ENCODE measurements at places on chromosomes 4 and X.

DNA sequence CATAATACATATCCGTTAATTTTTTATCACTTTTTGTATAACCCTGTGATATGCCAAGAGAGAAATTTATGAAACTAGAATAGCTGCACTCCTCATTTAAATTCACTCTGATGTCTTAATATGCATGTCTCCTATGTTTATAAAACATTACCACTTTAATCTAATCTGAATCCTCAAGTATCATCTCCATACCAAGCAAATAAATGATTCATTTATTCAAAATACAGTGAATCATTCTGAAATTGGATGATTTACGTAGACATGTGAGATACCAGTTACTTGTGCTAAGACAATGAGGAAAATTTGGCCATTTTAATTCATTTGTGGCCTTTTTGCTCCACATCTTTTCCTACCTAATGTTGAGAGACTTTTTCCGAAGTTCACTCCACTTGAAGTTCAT lies 435.1 kb upstream of the FTHL17 start:
- ATAC-seq = no peak

GRCh38 chr4:108336076-108336475 lies 167.3 kb upstream of the LEF1 start:
- ATAC-seq = no peak

- no peak for ATAC-seq
Observed at GRCh38 chr4:170400361-170400760, 310.6 kb upstream of the AADAT start.

- no peak for ATAC-seq
Observed at GRCh38 chr4:55941881-55942396, 6.8 kb upstream of the CEP135 start.

GRCh38 chr4:181643466-181643865 lies 599.7 kb upstream of the TENM3 start:
- no peak for ATAC-seq

- no peak for ATAC-seq
Observed at GRCh38 chr4:75016472-75016871, 83.6 kb downstream of the PARM1 start.

DNA sequence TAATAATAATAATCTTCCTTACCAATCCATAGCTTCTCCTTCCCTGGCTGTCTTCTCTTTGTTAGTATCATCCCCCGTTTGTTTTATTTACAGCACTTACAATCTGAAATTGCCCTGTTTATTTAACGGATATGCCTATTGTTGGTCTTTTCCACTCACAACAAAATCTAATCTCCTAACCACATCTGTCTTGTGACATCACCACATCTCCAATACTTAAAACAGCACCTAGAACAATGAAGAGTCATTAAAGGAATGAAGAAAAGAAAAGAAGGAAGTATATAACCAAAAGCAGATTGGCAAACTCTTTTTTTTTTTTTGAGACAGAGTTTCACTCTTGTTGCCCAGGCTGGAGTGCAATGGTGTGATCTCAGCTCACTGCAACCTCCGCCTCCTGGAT lies 38.7 kb upstream of the JADE1 start:
- ATAC-seq = no peak

GRCh38 chrX:151609222-151609621 lies 45.7 kb downstream of the PASD1 start:
- ATAC-seq = no peak

DNA sequence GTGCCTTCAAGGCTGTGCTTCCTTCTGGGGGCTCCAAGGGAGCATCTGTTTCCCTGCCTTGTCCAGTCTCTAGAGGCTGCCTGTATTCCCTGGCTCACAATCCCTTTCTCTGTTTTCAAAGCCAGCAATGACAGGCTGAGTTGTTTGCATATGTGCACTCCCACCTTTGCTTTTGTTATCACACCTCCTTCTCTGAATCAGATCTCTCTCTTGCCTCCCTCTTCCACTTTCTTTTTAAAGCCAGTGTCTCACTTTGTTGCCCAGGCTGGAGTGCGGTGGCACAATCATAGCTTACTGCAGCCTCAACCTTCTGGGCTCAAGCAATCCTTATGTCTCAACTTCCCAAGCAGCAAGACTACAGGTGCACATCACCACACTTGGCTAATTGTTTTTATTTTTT lies 37.1 kb upstream of the LEF1 start:
- ATAC-seq = peak; percentile 41

- no peak for ATAC-seq
Observed at GRCh38 chr4:64713256-64713840, 304.1 kb upstream of the TECRL start.

DNA sequence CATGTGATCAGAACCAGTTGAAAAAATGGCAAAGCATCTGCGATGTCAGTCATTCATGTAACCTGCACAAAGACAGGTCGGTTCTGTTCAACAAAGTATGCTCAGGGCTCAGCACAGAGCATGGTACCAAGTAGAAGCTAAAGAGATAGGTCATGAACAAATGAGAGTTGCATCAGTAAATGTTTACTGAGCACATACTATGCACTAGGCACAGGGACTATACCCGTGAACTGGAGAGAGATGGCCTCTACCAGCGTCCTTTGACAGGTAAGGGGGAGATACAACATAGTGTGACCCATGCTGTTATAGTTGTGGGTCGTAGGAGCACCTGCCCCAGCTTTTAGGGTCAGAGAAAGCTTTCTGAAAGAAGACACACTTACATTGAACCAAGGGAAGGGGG lies 46.7 kb downstream of the PHKA2 start:
- no peak for ATAC-seq

DNA sequence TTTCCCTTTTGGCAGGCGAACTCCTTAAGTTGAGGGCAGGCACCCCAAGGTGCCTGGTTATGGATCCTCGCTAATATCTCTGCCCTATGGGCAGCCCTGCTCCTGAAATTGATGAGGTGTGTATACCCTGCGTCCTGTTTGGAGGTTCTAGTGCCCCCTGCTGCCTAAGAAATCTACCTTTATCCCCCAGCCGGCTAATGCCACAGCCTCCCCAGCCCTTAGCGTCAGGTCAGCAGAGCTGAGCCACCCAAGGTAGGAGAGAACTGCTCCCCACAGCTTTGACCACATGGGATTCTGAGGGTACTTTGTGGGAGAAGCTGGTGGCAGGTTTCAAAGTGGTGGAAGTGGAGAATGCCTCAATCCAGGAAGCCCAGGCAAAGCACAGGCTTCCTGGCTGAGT lies 50.8 kb downstream of the ANAPC4 start:
- no peak for ATAC-seq

GRCh38 chrX:120559804-120560203 lies 958 bp downstream of the CUL4B start:
- no peak for ATAC-seq

- no peak for ATAC-seq
Observed at GRCh38 chr4:105208561-105208960, 61.9 kb downstream of the TET2 start.

DNA sequence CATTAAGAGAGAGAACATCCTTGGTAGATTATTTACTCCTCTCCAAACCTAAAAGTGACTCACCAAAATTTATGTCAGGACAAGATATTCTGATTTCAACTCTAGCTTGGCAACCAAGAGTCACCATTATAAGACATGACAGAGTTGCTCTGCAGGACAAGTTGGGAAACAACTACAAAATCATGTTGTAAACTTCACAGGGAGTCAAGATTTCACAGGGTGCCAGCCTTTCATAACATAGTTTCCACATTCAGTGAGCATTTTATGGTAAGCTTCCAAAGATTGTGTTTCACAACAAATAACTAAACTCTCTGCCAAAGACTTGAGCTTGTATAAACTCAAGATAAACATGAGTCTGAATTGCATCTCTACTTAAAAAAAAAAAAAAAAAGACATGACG lies 121.0 kb upstream of the DIAPH2 start:
- no peak for ATAC-seq

DNA sequence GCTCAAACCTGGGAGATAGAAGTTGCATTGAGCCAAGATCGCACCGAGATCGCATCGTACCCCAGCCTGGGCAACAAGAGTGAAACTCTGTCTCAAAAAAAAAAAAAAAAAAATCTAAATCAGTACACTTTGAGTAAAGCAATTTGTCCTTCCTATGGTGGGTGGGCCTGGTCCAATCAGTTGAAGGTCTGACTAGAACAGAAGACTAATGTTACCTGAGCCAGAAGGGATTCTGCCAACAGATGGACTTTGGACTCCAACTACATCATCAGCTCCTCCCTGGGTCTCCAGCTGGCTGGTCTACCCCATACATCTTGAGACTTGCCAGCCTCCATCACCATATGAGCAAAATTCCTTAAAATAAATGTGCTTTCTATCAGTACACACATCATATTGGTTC lies 155.2 kb downstream of the DHRSX start:
- no peak for ATAC-seq

DNA sequence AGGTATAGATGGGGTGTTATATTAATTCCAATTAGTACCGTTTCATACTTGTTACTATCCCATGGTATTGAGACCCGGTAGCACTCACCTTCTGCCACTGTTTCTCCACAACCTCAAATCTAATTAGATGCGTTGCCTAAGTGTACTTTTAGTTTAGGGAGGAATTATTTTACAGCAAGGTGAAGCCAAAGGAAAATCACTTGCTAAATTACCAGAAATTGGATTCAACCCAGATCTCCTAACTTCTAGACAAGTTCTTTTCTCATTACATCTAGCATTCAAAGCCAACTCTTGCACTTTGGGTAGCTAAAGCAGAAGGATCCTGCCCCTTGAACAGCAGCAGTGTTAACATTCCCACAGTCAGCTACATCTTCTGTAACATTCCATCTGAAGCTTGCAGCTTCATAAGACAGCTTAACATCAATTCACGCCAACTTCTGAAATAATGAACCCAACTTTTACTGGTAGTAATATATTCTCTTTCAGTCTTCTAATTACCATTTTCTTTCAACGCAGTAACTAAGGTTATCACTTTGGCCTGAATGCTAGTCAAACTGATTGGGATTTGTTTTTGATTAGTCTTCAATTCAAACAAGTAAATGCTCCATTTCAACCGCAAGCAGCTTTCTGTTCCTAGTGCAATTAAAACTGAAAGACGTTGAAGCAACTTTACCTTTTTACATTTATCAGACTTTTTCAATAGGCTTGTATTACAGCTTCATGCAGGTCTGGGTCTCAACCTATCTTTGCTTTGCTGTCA lies 934 bp upstream of the SEC31A start:
- no peak for ATAC-seq

DNA sequence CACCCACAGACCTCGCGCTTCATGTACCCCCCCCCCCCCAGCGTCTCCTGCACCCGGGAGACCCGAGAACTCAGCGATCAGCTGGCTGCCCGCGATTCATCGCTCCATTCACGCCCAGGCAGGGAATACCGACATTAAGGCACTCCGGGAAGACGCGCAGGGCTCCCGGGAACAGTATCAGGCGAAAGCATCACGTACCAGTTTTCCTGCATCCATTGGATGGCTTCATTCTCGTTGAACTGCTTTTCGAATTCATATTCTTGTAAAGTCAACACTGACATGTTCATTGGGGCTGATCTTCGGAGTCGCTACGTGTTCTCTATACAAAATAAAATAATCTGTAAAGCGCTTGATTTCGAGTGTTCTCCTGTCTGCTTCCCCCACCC lies 373 bp downstream of the ELOVL6 start:
- no peak for ATAC-seq

GRCh38 chr4:128768373-128768996 lies 41.0 kb upstream of the JADE1 start:
- no peak for ATAC-seq

DNA sequence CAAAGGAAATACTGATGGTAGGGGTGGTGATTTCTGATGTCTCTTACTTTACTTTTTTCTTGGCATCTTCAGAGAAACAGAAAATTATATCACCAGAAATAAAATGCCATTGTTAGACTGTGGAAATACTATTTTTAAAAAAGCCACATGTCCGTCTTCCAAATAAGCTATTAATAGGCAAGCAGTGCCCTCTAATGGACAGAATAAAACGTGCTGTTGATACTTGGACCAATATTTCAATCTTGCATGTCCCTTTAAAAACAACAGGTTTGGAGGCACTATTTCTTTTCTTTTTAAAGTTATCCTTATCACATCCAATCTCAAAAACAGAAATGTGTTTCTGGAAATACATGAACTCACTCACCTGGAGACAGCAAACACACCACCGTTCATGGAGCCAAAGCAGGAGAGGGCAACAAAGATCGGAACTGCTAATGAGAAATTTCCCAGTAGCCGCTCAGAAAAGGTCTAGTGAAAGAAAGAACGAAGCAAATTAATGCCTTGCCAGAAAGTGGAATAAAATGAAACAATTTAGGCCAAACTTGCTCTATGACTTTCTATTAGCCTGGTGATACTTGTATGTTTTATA lies 59.2 kb downstream of the SLC7A11 start:
- no peak for ATAC-seq

GRCh38 chr4:25454476-25454875 lies 77.4 kb downstream of the ANAPC4 start:
- ATAC-seq = no peak

GRCh38 chrX:105781804-105782203 lies 40.5 kb upstream of the NRK start:
- no peak for ATAC-seq

DNA sequence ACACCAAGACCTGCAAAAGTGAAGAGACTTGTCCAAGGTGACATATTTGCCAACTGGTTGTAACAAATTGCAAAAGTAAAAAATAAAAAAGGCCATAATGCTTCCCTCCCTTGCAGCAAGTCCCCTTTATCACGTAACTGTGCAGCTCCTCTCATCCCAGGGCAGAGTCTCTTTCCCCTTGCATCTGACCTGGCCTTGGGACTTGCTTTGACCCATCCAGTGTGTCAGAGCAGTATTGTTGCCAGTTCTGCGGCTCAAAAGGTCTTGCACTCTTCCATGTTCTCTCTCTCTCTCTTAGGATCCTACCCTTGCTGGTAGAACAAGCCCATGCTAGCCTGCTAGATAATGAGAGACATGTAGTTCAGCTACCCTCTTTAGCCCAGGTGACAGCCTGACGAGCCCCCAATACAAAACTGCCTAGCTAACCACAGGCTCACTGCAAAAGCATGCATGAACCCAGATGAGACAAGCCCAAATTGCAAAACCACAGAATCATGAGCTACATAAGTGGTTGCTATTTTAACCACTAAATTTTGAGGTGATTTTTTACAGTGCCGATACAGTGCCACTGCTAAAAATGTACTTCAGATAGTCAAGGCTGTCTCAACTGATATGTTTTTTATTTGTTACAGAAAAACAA lies 289.5 kb upstream of the PPARGC1A start:
- ATAC-seq = no peak

- no peak for ATAC-seq
Observed at GRCh38 chr4:147971116-147971515, 239.2 kb downstream of the ARHGAP10 start.

DNA sequence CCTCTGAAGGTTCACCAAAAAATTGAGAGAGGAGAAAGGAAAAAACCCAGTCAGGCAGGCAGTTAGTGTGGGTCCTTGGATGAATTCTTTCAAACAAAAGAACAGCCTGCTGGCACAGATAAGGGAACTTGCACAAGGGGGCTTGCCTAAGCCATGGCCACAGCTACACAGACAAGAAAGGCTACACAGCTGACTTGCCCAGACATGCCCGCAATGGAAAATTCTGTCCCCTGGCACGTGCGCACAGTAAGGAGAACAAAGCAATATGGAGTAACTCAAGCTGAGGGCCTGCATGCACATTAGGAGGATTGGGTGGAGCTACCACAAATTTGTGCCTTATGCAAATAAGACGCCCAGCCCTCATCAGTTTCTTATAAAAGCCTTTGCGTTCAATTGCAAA lies 512.5 kb upstream of the HTR2C start:
- no peak for ATAC-seq

- ATAC-seq = no peak
Observed at GRCh38 chr4:145730026-145730425, 50.1 kb downstream of the C4orf51 start.
